ENCODE measurements at places on chromosomes 3 and 15. TPM values are rescaled to one million over a fixed set of nuclear protein-coding genes. Genes with fewer than 3 reads are reported as not detected.

The GOLGA6L7 gene
- total RNA-seq: not detected

DNA sequence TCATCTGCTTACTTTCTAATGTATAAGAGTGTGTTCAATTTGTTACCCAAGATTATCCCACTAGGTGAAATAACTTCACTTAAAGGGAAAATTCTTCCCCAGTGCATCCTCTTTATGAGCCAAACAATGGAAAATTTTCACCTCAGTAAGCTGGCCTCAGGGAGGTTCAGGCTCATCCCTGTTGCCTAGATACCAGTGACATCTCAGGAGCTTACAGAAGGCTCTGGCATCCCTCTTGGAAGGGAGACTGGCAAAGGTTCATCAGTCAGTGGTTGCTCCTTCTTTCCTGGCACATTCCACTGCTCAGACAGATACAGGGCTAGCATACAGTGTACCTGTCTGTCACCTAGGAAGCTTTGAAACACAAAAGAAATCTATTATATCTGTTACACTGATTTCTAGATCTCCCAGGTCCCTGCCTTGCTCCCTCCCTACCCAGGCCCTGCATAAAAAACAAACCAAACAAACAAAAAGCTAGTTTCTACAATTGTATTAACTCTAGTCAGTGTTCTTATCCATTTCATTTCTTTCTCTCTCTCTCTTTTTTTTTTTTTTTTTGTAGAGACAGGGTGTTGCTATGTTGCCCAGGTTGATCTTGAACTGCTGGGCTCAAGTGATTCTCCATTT, 1.7 kb downstream of the IP6K2 start:
- H3K27me3 ChIP-seq: peaks cover 16% of the 10 kb centered on the region
- H3K4me1 ChIP-seq: peaks cover 52% of the 10 kb centered on the region
- DNase-seq: no peak
- peak overlapping the region; percentile 100 for H3K4me3 ChIP-seq

DNA sequence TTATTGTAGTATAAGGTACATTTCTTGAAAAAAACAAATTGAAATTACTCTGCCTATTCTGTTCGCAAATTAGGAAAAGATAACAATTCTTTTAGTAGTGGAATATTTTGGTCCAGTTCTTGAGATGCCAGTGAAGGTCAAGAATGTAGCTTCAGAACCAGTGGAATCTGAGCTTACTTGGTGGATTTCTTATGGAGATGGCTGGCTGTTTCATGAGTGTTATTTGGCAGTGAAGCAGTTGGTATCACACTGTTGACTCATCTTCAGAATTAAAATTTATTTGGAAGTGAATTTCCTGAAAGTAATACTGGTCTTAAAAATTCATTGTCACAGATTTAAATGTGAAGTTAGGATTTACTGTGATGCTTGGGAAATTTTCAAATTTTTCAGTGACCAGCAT, 19.1 kb downstream of the RNF13 start:
- no peak overlapping the region for H3K27ac ChIP-seq
- DNase-seq: no peak
- no peak overlapping the region for H3K4me3 ChIP-seq
- no peaks in the 10 kb centered on the region for H3K4me1 ChIP-seq

GRCh38 chr15:66115568-66116206, 137.9 kb downstream of the MEGF11 start:
- peak; percentile 55 for DNase-seq
- H3K27ac ChIP-seq: peak overlapping the region; percentile 27
- H3K4me3 ChIP-seq: peak overlapping the region; percentile 7
- peaks cover 20% of the 10 kb centered on the region for H3K27me3 ChIP-seq
- peaks cover 19% of the 10 kb centered on the region for H3K4me1 ChIP-seq

DNA sequence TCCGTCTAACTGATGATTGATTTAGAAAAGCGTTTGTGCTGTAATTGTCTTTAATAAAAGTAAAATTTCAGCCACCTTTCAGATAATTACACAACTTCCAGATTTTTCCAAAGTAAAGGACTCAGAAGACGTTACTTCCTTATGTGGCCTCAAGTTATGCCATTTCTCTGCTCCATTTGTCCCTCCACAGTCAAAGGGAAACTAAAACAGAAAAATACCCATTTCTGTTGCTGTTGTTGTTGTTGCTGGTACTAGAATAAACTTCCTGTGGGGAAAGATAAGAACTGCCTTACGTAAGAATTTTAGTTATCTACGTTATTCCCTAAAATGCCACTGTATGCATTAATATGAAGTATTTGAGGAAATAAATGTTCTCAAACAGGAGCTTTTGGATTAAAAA, 153.9 kb downstream of the P3H2 start:
- peaks cover 9% of the 10 kb centered on the region for H3K27me3 ChIP-seq
- no peak overlapping the region for H3K27ac ChIP-seq
- no peaks in the 10 kb centered on the region for H3K36me3 ChIP-seq
- H3K4me1 ChIP-seq: peaks cover 3% of the 10 kb centered on the region

Measured in activated CD4-positive, alpha-beta memory T cell treated with anti-CD3 and anti-CD28 coated beads, Interleukin-2, amount 10 ng/mL, durations not matched to agents 7 days and 5 days (primary cell).